ENCODE measurements at places on chromosomes 5 and 9.

DNA sequence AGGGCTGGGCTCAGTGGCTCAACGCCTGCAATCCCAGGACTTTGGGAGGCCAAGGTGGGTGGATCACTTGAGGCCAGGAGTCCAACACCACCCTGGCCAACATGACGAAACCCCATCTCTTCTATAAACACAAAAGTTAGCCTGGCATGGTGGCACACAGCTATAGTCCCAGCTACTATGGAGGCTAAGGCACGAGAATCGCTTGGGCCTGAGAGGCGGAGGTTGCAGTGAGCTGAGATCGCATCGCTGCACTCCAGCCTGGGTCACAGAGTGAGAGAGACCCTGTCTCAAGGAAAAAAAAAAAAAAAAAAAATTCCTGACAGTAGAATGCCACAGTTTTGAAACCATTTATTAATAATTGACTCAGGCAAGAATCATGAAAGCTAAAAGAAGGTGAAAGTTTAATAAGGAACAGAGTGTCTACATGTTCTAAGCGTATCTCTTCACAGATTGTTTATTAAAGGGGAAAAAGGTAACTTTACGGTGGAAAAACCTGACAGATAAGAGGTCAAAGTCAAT, 5.7 kb upstream of the PTGR1 start:
- no peak for DNase-seq

GRCh38 chr5:96517295-96517694, 84.2 kb upstream of the PCSK1 start:
- no peak for DNase-seq

GRCh38 chr9:13651969-13652663, 372.6 kb upstream of the MPDZ start:
- no peak for DNase-seq

GRCh38 chr9:842635-843426, 1.3 kb downstream of the DMRT1 start:
- DNase-seq, result no peak

DNA sequence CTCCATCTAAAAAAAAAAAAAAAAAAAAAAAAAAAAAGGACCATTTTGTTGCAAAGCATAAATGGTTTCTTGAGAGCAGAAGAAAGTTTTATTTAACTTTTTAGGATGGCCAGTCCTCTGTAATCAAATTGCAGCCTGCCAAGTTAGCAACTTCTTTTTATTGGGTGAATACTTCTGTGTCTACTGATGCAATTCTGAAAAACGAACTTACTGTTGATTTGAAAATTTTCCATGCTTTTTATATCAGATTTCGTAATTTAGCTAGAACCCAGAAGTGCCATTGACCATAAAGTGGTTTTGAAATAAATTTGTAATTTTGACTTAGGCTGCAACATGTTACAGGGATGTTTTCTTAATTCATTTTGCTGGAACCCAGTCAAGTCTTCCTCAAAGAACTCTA, 269.1 kb upstream of the ACTBL2 start:
- DNase-seq, result no peak

All from dorsolateral prefrontal cortex (tissue), 122 donors.